H1 (cell line): ENCODE measurements at places on chromosomes 11 and 22. TPM values are rescaled to one million over a fixed set of nuclear protein-coding genes. Genes with fewer than 3 reads are reported as not detected.

ATP5MG gene
- total RNA-seq, result 237 and 251 TPM in 2 replicates

- DNase-seq, result no peak
These were observed 3.9 kb upstream of the GNAZ start for GRCh38 chr22:23066200-23067022.

DNA sequence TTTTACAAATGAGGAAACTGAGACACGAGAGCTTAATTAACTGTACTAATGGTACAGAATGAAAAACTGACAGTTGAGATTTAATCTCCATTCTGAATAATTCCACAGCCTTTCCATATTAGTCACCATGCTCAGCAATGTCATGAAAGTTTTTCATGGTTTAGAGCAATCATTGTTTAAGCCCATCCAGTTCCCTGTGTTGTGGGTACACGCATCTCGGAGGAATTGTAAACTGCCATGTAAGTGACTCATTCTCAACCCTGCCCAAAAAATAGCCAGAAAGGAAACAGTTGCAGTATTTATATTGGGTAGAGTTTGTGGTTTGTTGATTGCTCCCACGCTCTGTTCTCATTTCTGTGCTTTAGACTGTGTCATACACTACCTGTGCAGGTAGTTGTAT is 1790.8 kb downstream of the LRRC4C start:
- DNase-seq, result no peak

GRCh38 chr11:17230867-17231851 is 23.4 kb upstream of the PIK3C2A start:
- DNase-seq, result no peak

GRCh38 chr22:30650508-30651116 is 15.0 kb downstream of the SLC35E4 start:
- DNase-seq, result no peak

DNA sequence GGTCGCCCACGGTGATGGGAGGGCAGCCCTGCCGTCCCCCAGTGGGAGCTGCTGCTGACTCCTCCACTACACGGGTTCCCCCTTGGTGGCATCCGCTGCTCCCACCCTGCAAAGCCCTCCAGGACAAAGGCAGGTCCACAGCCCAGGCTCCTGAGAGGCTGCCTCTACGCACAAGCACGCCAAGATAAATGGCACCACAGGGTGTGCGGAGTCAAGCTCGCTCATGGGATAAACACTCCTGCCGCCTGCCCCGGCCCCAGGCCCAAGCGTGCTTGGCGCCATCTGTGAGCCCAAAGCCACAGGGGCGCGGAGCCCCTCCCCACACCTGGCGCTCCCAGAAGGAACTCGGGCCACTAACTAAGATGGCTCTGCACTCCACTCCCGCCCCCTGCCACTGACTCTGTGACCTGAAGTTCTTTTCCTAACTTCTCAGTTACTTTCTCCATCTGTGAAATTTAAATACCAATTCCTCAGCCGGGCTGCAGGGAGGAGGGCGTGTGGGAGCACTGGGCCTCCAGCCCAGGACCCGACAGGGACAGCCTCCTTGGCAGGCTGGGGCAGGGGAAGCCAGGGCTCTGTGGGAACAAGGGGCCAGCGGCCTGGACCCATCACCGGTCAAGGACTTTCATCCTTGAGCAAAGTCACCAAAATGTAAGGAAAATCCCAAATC is 14.9 kb downstream of the EHD1 start:
- no peak for DNase-seq
